ENCODE measurements at places on chromosomes 4 and X.

DNA sequence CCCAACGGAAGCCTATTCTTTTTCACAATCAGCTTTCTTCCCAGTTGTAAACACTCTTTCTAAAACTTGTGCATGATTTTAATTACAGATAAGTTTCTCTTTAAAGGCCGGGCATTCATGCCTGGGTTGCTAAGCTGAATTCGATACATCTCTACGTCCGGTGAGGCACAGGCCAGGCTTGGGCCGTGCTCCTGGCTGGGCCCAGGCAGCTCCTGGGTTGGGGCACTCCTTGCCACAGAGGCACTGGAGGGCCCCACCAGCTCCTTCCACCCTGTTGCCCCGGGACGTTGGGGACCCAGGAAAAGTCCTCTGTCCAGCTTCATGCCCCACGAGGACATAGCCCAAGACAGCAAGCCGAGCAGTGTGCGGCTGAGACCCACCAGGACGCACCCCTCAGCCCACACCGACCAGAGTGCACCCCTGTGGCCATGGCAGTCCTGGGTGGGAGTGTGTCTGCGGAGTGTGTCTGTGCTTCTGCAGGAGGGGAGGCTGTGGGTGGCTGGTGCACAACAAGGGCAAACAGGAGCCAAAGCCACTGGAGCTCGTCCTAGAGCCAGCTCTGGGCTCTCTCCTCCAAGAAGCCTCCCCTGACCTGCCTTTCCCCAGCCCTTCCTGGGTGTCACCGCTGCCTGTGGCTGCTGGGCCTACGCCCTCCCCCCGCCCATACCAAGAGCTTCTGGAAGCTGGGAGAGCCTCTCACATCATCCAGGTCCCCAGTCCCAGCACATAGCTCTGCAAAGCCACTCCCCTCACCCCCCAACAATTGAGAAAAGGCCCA is 128.0 kb upstream of the NKX1-1 start:
- no peak for DNase-seq

GRCh38 chr4:111434586-111434985 is 710.7 kb upstream of the FAM241A start:
- no peak for DNase-seq

GRCh38 chrX:37785569-37785968 is 5.7 kb downstream of the CYBB start:
- DNase-seq: no peak

DNA sequence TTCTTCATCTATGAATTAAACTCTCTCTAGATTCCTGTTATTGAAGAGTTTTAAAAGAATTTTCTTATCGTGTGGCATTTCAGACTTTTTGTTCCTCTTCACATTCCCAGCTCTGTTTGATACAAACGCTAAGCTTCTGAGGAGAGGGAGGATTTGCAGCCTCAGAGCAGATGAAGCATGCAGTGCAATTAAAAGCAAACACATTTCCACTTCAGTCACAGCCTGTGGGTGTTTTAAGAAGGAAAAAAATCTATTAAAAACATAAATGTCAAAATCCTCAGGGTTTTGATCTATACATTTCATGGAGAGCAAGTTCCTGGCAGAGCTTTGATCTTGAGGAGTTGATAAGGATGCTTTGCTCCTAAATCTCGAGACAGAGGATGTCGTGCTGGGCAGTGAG is 442.4 kb upstream of the BOD1L1 start:
- DNase-seq: no peak

- no peak for DNase-seq
Observed at GRCh38 chr4:164293203-164293602, 460.7 kb upstream of the SMIM31 start.

- no peak for DNase-seq
Observed at GRCh38 chr4:68299492-68300457, 50.1 kb downstream of the YTHDC1 start.

DNA sequence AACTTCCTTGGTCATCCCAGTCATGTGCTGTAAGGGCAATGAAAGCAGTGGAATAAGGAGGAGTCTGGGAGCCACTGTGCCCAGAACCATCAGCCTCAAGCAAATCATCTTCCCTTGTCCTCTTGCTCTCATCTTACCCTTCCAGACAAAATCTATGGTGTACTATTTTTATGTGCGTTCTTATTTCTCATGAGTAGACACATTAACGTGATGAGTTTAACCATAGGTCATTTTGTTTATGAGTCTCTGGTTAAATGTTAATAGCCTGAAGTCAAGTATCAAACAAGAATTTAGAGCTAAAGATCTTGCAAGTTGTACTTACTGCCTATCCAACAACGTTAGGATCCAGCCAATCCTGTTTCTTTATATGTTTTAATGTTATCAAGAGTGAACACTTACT is 495.3 kb downstream of the SPRY1 start:
- DNase-seq: no peak

DNA sequence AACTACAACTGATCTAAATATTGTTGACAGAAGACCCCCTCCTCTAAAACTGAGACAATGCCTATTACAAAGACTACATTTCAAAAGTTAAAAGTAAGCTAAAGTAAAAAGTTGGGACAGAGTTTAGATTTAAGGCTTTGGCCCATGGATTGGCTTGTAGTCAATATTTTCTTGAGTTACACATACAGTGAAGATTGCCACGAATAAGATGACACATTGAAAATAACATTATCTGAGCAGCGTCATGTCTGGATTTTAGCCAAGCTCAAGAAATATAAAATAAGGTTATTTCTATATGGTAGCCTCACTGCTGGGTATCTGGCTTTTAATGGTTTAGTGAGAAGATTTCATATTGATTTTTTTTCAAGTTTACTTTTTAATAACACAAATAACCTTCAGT is 266.2 kb upstream of the LDB2 start:
- no peak for DNase-seq

- no peak for DNase-seq
Observed at GRCh38 chr4:53732661-53733060, 141.4 kb upstream of the LNX1 start.

DNA sequence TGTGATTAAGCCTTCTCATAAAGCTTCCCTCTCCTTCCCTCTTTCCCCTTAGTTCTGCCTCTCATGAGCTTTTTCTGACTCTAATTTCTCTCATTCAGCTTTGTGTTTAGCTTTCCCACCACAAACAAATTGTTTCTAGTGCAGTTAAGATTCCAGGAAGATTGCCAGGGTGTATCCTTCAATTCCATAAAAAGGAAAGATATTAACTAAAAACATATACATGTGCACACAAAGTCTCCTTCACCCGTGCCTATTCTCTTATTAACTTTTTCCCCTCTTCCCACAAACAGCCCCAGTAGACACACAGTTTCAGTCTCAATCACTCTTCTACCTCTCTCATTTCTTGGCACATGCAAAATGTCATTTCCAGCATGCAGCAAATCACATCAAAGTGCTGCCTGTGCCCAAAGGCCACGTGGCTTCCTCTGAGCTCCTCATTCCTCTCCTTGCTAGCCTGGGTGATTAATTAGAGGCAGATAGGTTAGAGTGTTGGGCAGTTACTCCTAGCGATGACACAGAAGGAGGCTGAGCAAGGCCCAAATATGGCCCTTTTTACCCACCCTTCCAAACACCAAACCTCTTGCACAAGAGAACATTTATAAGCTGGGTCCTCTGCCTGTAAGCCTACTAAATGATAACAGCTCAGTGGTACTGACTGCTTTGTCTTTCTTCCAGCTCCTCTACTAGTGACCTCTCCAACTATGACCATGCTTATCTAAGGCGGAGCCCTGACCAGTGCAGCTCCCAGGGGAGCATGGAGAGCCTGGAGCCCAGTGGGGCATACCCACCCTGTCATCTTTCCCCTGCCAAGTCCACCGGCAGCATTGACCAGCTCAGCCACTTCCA is 159.6 kb downstream of the SOWAHB start:
- no peak for DNase-seq

DNA sequence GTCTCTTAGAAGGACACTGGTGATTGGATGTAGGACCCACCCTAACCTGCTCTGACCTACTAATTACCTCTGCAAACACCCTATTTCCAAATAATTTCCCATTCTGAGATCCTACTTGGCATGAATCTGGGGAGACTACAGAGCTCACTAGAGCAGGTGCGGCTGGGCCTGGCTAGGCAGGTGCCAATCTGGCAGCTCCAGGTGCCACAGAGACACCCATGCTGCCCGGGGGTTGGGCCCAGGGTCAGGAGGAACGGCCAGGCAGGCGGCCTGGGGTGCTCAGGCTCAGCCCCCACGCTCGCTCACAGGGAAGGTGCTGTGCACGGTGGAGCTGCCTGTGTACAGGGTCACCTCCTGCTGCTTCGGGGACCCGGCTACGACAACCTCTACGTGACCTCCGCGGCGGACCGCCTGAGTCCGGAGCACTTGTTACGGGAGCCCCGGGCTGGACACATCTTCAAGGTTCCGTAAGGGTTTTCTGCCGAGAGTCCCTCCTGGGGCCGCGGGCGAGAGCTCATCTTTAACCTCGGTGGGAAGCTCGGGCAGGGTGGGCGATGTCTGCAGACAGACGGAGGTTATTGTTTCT is 26.5 kb upstream of the PLCXD1 start:
- DNase-seq: no peak

- DNase-seq: no peak
Observed at GRCh38 chrX:134880866-134881265, 109.9 kb upstream of the SMIM10 start.

GRCh38 chr4:183834252-183834651 is 70.9 kb upstream of the STOX2 start:
- DNase-seq: no peak

DNA sequence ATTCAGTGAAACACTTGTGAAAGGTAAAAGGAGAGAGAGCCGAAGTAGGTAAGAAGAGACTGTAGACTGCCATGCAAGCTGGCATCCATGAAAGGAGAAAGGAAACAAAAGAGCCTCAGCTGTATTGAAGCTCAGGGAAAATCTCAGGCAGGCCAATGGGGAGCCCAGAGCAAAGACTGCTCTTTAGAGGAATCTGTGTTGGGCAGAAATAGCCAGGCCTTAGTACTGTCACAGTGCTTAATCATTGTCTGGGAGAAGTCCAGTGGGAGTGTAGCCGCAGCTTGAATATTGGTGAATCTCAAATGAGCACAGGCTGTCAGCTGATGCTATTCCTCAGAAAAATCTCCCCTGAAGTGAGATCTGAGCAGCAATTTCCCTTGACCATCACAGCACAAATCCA is 27.6 kb downstream of the CYLC1 start:
- DNase-seq: no peak
